ENCODE measurements at places on chromosomes 3 and 15. TPM values are rescaled to one million over a fixed set of nuclear protein-coding genes. Genes with fewer than 3 reads are reported as not detected.

- DNase-seq, result no peak
Observed at GRCh38 chr3:115697263-115698053, 74.1 kb downstream of the GAP43 start.

DNA sequence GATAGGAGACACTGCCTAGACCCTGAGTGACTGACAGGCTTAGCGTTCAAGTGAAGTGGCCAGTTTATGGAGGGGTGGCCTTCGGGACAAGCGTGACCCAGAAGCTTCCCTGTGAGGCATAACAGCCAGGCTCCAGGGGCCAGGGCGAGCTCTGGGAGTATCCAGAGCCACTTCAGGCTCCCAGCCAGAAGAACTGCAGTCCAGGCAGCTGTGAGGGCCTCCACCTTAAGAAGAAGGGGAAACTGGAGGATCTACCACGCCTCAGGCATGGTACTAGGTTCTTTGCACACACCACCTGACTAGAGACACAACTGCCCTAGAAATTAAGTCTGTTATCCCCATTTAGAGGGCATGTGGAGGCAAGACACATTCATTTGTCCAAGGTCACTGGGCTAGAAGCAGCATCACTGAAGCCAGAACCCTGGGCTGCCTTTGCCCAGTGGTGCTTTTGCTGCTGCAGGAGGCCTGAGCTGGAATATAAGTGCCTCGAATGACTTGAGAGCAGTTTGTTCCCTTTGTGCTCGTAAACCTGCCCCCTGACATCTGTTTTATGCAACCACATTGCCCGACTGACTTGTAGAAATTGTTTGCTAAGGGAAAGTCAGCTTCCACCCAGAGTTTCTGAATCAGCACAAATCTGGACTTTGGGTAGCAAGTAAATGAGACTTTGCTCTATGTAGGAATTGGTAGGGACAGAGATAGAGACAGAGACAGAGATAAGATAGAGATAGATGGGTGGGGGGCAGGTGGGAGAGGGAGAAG, 23.3 kb downstream of the RASGRF1 start:
- no peak for DNase-seq

- no peak for DNase-seq
Observed at GRCh38 chr3:168117059-168117458, 21.3 kb upstream of the GOLIM4 start.

DNA sequence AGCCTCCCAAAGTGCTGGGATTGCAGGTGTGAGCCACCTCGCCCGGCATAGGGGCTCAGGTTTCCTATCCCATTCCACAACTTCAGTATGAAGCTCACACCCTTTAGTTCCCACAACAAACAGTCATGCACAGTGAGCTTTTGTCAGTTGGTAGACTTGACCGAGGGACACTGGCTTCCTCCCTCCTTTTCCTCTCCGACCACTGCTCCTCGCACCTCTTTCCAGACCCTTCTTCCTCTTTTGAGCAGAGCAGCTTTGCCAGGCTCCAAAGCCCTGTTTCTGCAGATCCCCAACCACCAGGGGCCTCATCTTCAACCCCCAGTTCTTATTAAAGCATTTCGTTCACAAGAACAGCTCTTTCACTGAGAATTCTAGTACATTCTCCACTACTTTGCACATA, 12.7 kb upstream of the CILP start:
- DNase-seq, result no peak

DNA sequence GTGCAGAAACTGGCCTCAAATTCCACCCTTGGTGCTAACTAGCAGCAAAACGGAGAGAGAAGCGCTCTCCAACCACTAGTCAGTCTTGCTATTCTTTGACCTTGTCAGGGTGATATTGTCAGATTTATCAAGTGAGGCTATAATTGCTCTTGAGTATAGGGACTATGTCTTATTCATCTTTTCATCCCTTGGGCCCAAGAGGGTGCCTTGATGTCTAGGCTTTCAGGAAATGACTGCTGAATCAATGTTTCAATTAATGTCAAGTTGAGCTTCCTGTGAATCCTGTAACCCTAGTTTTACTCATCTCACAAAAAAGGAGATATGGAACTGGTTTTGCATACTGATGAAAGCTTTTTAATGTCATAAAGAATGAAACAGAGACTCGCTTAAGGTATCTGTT, 701.3 kb downstream of the EDEM1 start:
- DNase-seq, result no peak

DNA sequence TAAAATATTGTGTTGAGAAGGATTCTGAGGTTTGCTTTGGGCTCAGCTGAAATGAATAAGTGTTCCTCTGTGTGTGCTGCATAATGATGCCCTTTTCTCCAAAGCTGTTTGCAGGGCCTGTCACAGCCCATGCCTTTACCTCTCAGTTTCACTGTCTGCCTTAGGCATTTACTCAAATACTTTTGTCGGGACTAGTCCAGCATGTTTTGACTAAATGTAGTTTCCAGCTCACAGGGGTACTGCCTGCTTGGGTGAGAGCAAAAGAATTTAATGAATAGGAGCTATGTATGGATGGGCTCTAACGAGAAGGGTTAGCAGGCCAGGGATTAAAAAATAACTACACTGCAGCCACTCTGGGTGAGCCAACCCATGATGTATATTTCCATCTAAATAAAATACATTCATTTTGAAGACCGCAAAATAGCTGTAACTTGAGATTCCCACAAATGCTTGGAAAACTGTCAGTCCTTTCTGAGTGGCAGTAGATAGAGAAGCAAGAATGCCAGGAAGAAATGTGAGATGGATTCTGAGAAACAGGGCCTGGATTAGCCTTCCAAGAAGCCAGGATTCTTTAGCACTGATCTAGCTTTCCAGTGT, 549.2 kb upstream of the TBL1XR1 start:
- no peak for DNase-seq

DNA sequence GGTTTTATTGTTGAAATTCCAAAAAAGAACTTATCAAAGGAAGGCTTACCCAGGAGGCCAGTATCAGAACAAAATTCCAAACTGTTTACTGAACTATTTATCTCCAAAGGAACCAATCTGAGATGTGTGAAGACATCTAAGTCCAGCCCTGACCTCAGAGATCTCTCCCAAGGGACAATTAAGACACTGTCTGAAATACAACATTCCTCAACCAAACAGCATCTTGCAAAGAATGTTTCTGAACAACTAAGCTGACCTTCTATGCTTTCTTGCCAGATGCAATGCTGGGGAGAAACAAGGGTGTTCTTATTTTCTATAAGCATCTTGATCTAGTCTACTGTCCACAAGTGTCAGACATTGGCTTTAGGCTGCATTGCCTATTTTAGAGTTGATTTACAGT, 13.6 kb downstream of the PDZRN3 start:
- DNase-seq, result no peak

- no peak for DNase-seq
Observed at GRCh38 chr3:169914321-169914720, 2.9 kb downstream of the SAMD7 start.

DNA sequence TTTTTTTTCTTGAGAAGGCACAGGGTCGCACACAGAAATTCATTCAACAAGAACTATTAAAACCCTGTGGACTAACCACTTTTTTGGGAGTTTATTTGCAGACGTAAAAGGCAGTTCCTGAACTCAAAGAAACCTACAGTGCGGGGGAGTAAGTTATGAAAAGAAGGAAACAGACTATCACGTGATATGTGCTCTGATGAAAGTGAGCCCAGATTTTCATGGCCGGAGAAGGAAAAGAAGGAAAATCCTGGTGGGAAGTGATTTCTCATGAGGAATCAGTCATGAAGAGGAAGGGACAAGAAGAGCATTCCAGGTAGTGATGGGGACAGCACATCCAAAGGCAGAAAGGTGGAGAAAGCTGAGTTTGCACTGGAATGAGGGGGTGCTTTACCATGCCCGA, 26.1 kb downstream of the SEMA6D start:
- no peak for DNase-seq

GRCh38 chr3:81841540-81841939, 80.1 kb upstream of the GBE1 start:
- no peak for DNase-seq

- no peak for DNase-seq
Observed at GRCh38 chr15:61621146-61621545, 392.0 kb upstream of the RORA start.

GRCh38 chr3:197000211-197000610, 29.4 kb downstream of the MELTF start:
- no peak for DNase-seq

DNA sequence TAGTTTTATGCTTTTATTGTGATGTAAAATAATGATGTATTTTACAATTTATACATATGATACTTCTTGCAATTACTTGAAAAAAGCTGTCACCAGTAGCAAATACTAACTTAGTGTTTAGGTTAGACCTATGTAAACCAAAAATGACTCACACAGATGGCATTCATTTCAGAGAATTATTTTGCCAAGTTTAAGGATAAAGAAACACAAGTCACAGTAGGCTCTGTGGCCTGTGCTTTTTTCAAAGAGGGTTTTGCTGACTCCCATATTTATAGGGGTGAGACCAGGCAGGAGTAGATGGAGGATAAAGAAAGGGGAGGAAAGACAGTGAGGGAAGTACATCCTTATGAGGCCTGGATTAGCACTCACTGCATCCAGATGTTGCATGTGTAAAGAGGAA, 356.6 kb upstream of the NPAP1 start:
- DNase-seq, result no peak

GRCh38 chr15:71733122-71733521, 77.2 kb upstream of the NR2E3 start:
- DNase-seq, result no peak

DNA sequence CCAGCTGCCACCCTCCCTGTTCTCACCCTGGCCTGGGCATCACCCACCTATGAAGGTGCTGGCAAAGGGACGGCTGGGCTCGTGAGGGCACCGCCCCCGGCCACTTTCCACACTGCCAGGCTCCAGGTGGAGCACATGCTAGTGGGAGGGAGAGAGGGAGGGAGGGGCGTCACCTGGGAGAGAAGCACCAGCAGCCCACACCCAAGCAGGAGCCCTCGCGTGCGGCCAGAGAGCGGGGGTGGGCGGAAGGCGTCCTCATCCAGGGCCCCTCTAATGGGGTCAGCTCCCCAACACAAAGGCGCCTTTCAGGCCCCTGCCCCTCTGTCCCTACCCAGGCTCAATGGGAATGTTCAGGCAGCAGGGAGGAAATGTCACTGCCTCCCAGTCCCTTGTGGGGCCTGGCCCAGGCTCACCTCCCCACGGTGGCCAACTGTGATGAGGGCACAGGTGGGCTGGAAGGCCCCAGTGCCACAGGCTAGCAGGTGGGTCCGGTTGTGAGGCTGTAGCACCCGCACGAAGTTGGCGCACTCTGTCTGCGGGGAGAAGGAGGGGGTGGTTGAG, 3.1 kb downstream of the SEMA3G start:
- DNase-seq, result no peak

DNA sequence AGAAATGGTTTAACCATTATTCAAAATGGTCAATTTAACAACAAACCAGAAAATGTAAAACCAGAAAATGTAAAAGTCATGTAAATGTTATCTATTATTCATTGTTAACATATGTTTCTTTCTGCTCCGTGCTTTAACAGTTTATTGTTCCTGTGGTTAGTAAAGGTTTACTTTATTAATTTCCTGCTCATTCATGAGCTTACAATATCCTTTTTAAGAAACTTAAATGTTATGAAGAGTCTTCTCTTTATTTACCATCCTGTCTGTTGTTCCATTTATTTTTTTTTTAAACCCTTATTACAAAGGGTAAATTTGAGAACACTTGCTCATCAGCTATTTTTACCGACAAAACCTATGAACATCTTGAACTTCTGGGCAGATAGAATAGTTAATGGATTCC, 148.1 kb downstream of the GHSR start:
- no peak for DNase-seq

DNA sequence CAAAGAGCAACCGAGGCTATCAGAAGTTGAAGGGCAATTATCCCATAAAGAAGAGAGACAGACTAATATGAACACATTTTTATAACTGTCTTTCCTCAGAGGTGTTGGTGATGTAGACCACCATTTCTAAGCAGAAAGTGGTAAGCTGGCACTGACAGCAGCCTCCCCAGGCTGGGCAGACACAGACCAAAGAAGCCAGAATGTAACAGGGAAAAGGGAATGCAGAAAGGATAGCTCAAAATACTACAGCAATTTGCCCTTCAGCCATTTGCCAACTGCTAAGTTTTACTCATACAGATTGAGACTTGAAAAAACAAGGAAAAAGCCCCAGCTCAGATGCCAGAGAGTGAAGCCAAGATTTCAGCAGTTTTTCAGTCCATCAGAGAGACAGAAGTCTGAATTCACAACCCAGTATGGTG, 73.5 kb upstream of the ABI3BP start:
- DNase-seq, result no peak

GRCh38 chr3:33174095-33174494, 44.5 kb downstream of the SUSD5 start:
- DNase-seq, result no peak

- DNase-seq, result no peak
Observed at GRCh38 chr3:141100531-141101320, 49.6 kb downstream of the SPSB4 start.

DNA sequence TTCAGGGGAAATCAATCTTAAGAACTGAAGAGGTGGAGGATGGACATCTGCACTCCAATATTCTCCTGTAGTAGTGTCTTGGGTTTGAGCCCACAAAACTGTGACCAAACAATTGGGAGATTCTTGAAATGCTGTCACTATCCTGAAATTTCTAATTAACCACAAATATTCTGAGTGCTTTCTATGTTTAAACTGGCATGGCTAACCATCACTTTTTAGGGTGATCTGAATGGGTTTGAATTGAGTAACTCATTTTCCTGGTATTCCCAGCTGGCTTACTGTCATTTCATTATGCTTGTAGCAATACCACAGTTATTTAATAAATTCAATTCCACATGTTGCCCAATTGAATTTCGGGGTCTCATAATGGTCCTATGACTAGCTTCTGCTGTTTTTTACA, 216.9 kb upstream of the DCBLD2 start:
- no peak for DNase-seq

GRCh38 chr3:181252631-181253030, 263.1 kb upstream of the DNAJC19 start:
- DNase-seq, result no peak

Gene ITPKA
- not detected for total RNA-seq

Gene DLEC1
- 9.4 TPM for total RNA-seq

Gene MKRN3
- total RNA-seq, result 1.1 TPM

Gene GFM1
- 42.8 TPM for total RNA-seq

Gene CLSTN2
- not detected for total RNA-seq

Gene GABRG3
- not detected for total RNA-seq

Gene ZNF385D
- not detected for total RNA-seq

Gene TUSC7
- total RNA-seq, result not detected

Gene LDHAL6B
- total RNA-seq, result not detected

Gene ARGFX
- total RNA-seq, result not detected

Gene VEPH1
- total RNA-seq, result not detected

Gene TATDN2
- 68.7 TPM for total RNA-seq

Gene ESYT3
- total RNA-seq, result not detected

Gene NR1I2
- 0.22 TPM for total RNA-seq

Gene SPATA12
- total RNA-seq, result not detected

Gene PTH1R
- not detected for total RNA-seq

Gene CHST14
- 9.5 TPM for total RNA-seq

Gene HRH1
- total RNA-seq, result not detected

Measured in naive thymus-derived CD4-positive, alpha-beta T cell (primary cell).